Fibroblast of upper back skin (primary cell): ENCODE measurements at places on chromosomes 3 and 15.

- DNase-seq = no peak
Observed at GRCh38 chr3:45017821-45018220, 8.3 kb upstream of the CLEC3B start.

- DNase-seq = peak; percentile 92
Observed at GRCh38 chr3:125322166-125322565, 53.0 kb downstream of the ZNF148 start.

GRCh38 chr3:151460774-151461450, at the start of gene IGSF10:
IGSF10 (minus strand) TSS chr3:151461061; CDS start chr3:151458709, 2,352 bp downstream.
- DNase-seq = no peak

- DNase-seq = peak; percentile 60
Observed at GRCh38 chr3:95434491-95434890, 1371.6 kb downstream of the NSUN3 start.

DNA sequence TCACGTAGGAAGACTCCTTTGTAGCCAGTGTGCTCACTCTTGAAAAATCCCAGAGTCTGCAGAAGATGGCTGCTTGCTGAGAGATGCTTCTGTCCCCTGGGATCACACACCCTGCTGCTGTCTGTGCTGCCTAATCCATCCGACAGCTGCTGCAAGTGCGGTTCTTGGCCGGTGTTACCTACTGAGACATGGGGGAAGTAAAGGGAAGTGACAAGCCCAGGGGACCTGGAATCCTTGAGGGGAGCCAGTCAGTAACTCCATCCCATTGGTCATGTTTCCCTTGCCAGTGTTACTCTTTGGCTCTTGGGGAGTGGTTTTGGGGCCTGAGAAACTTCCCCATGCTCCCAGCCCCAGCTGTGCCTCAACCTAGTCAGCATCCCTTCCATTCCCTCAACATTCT, 8.3 kb upstream of the CPNE9 start:
- DNase-seq = no peak

DNA sequence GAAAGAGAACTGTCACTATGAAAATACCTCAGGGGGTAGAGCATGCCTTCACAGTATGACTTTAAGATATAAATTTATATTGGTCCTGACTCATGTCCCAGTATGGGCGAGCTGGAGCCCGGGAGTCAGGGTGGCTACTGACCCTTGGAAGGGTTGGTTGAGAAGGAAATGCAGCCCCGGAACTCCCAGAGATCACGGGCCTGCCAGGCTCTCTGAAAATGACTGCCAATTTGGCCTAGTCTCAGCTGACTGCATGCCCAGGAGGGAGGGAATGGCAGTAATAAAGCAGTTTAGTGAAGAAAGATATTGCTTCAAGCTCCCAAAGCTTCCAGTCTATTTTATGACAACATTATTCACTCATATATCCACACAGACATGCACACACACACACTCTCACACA, 299.0 kb downstream of the NR2F2 start:
- DNase-seq = no peak

DNA sequence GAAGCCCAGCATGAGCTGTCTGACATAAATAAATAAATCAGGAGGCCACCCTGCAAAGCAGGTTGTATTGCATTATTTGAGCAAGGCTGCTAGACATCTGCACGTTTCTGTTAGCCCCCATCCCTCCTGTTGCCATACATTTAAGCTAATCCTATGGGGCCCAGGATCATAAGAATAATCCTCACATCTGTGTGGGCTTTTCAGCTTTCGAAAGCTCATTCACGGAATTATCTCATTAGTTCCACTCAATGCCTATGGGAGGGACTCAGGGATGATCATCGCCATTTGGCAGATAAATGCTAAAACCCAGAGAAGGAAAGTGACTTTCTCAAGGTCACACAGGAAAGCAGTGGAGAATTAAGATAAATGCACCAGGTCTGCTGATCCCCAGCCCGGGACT, 123.4 kb downstream of the TLE3 start:
- no peak for DNase-seq

DNA sequence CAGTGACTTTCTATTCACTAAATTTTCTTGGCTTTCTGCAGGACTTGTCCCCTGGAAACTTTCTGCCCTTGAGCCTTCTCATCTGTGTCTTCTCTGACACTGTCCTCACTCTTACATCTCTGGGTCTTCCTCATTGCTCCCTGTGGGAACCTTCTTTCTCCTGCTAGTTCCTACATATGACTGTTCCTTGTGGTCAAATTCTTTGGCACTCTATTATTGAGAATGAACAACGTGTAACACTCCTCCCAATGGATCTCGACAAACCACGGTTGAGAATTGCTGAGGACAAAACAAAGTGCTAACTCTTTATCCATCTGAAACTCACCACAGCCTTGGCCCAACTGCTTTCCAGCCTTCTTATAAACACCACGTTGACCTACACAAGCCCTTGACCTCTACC, 3.5 kb upstream of the FAM81A start:
- no peak for DNase-seq

GRCh38 chr3:172132721-172133311, 93.4 kb downstream of the FNDC3B start:
- DNase-seq = no peak

DNA sequence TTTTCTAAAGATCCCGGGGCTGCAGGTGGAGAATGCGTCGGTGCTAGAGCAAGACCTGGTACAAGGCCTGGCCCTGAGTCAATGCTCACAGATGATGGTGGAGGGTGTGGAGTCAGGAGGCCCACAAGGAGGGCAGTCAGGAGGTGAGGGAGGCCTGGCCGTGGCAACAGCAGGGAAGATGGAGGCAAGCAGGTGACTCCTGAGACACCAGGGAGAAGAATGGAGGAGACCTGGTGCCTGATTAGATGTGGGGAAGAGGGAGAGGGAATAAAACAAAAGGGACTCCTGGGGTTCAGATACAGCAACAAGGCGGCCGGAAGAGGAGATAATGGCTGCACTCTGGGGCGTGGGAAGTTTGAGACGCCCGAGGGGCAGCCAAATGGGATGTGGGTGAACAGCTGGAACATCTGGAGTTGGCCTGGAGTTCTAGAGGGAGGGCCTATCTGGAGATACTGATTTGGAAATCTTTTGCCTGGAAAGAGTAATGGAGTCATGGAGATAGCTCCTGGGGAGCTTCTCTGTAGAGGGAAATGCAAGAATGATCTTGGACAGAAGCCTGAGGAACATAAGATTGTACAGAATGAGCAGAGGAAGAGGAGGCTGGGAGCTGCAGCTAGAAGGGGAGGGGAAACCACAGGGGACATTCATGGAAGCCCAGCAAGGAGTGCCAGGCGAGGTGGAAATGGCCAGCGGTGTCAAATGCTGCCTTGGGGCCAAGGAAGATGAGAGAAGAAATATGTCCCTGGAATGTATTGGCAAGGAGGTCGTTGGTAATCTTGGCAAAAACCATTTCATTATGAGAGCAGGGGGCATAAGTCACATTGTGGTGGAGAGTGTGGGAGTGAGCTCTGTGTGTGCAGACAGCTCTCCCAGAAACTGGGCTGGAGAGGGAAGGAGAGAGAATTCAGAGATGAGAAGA, 67.5 kb upstream of the CORO2B start:
- DNase-seq = peak; percentile 93

DNA sequence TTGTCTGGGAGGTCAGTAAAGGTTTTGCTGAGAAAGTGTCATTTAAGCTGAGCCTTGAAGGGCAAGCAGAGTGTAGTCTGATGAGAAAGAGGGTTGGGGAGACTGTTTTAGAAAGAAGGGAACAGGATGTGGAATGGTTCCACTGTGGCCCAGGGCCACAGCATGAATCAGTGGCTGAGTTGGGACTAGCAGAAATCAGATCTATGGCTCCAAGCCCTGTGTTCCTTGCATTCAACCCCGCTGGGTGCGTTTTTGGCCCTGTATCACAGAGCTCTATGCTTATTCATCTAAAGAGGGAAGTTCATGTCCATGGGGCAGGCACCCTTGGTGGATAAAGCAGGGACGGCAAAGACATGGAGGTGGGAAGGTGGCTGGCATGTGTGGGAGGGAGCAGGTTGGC, 151.3 kb downstream of the CACNA1D start:
- no peak for DNase-seq

DNA sequence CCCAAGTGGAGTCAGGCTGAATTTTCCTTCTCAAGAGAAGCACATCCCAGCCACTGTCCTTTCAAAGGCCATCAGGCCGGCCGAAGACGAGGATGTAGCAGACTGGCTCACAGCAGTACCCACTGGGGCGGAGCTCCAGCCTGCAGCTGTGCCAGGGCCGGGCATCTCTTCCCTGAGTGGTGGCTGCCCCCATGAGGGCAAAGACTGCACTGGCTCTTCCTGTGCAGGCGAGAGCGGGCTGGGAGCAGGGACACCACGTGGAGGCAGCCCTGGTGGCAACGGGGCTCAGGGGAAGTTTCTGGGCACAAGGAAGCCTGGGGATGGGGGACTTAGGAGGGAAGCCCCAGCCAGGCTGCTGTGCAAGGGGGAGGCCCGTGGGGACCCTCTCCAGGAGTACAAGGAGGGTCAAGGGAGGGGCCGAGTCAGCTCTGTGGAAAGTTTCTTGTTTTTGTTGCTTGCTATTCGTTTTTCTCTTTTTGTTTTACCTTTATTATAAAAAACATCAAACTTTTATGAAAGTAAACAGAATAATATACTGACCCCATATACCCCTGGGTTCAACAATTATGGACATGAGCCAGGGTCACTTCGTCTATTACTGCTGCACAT, 66.1 kb downstream of the RPN1 start:
- DNase-seq = peak; percentile 76

- no peak for DNase-seq
Observed at GRCh38 chr3:27827041-27827440, 104.9 kb upstream of the EOMES start.

GRCh38 chr15:28114721-28115622, 15.9 kb upstream of the OCA2 start:
- no peak for DNase-seq

DNA sequence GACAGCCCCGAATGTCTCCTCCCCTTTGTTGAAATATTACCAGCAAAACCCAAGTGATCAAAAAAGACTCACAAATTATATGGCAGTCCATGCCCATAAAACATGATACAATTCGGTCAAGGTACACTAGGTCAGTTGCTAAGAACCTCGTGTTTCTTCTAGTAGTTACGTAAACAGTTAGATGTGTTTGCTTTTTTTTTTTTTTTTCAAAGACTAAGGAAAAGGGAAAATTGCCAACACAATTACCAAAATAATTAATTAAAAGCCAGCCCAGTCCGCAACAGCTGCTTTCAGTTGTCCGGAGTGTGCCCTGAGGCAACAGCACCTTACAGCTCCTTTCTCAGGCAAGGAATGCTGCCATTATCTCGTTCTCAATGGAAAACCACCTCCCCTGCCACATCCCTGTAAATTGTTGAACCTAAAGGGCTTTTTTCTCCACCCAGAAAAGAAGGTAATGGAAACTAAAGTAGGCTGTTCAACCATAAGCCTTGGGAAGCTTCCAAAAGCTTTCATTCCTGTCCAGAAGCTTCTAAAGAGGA, 129.2 kb upstream of the TSC22D2 start:
- no peak for DNase-seq

DNA sequence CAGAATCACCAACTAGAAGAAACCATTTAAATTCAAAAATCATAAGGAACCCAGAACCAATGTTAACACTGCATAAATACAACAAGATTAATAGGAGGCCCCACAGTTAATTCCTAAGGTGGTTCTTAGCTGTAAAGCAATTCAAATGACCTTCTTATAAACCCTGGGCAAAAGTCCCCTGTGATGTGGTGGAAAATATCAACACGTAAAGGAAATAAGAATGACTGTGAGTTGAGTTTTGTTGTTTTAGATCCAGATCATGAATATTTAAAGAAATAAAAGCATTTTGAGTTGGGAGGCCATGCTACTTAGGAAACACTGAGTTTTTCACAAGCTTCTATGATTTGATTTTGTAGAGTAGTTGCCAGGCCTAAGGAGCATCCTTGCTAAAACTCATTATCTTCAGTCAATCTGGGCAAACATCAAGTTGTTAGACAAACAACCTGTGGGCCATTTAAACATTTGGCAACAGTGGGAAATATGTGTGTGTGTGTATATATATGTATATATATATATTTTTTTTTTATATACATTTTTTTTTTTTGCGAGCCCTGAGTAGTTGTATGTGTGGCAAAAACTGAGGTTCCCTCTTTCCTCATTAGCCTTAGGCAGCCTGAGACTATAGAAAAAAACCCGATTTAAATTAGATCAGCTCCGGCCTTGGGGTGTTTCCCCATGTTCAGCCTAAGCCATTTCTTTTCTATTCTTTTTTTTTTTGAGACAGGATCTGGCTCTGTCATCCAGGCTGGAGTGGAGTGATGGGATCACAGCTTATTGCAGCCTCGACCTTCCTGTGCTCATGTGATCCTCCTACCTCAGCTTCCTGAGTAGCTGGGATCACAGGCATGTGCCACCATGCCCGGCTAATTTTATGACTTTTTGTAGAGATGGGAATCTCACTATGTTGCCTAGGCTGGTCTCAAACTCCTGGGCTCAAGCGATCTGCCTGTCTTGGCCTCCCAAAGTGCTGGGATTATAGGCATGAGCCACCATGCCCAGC, 8.0 kb upstream of the PXK start:
- DNase-seq = no peak

GRCh38 chr15:101028772-101029438, 109.7 kb downstream of the LRRK1 start:
- DNase-seq = no peak
